Muscle of back (tissue), 13 donors: ENCODE measurements at places on chromosomes 7 and 10.

GRCh38 chr10:94366382-94366781 is 3.6 kb upstream of the NOC3L start:
- no peak for DNase-seq

GRCh38 chr10:120609006-120609405 is 152.0 kb downstream of the PLPP4 start:
- DNase-seq = no peak

- no peak for DNase-seq
Observed at GRCh38 chr10:114565066-114565465, 93.0 kb downstream of the ABLIM1 start.

- no peak for DNase-seq
Observed at GRCh38 chr10:74514322-74514721, 312.1 kb upstream of the KAT6B start.

DNA sequence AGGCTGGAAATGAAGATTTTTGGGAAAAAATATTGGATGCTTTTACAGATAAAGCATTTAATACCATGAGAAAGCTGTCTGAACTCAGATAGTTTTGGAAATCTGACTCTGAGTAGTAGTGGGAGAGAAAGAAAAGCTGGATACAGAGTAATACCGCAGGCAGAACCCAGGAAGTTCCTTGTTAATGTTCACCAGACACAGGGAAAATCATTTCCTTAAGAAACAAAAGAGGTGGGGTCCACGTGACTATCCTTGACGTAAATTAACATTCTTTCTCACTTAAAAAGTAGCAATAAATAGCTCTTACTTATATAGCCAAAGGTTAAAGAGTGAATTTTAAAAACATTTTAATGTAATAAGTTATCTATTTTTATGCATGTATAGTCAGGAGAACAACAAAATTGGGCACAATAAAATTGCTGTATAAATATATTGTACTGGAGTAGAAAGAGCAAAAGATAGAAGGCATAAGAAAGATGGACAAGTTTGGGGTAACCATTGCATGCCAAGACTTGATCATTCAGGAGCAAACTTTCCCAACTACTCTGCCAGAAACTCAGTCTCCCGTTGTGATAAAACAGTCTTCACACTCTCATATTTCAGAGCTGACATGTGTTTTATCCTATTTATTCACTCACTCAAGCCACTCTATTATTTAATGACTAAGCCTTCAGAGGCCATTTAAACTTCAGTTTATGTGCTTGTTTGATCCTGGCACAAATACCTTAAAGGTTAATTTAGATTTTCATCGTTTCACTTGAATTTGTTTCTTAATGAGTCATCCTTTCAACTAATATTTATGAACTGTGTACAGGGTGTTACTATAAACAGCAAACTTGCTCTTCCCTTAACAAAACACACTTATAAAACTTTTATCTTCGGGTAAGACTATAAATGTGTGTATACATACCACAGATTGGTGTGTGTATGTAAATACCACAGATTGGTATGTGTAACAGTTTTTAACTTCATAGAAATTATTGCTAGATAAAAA is 143.1 kb downstream of the GNAI1 start:
- DNase-seq = peak; percentile 52
